ENCODE measurements at places on chromosomes 16 and 17. TPM values are rescaled to one million over a fixed set of nuclear protein-coding genes. Genes with fewer than 3 reads are reported as not detected.

Gene LRRC37A
- total RNA-seq, result 2.3 TPM

Gene OTOA
- 0.09 TPM for total RNA-seq

Gene EVPLL
- not detected for total RNA-seq

Gene RNF43
- total RNA-seq, result 0.49 TPM

Gene ADAMTS18
- 0.08 TPM for total RNA-seq

Gene FOXN1
- not detected for total RNA-seq

Gene KRT40
- not detected for total RNA-seq

Gene CIITA
- total RNA-seq, result 0.74 TPM

Gene GPR179
- total RNA-seq, result under 0.01 TPM

Gene IL17C
- not detected for total RNA-seq

Gene P2RX5
- 1.2 TPM for total RNA-seq

Gene GCGR
- not detected for total RNA-seq

Gene WNT9B
- total RNA-seq, result not detected

Gene CAPNS2
- 1.7 TPM for total RNA-seq

Gene MIS12
- total RNA-seq, result 22.8 TPM

Gene TP53TG3
- not detected for total RNA-seq

Gene G6PC1
- not detected for total RNA-seq

Gene HOXB6
- 0.63 TPM for total RNA-seq

Gene TMEM204
- 5.0 TPM for total RNA-seq

Gene ABCC3
- 12.5 TPM for total RNA-seq

Gene PERCC1
- not detected for total RNA-seq

Gene MEIOB
- total RNA-seq, result not detected

Gene TAC4
- total RNA-seq, result not detected

Gene MPV17L
- 1.1 TPM for total RNA-seq

Gene CDT1
- 0.82 TPM for total RNA-seq

Gene NPIPB2
- total RNA-seq, result 0.63 TPM

Gene FNDC8
- total RNA-seq, result not detected

Gene TMC5
- total RNA-seq, result under 0.01 TPM

Gene ATP2A1
- total RNA-seq, result 0.18 TPM

Gene SDR42E1
- 0.08 TPM for total RNA-seq

Gene CDH3
- total RNA-seq, result not detected

Gene ZACN
- not detected for total RNA-seq

Gene RPA1
- 41.2 TPM for total RNA-seq

Gene OR2C1
- total RNA-seq, result not detected

Gene KRTAP17-1
- not detected for total RNA-seq

Gene NKD1
- not detected for total RNA-seq

Gene TAT
- total RNA-seq, result not detected

Gene SDR42E2
- total RNA-seq, result not detected

Gene WNT3
- total RNA-seq, result 0.65 TPM

Gene KREMEN2
- not detected for total RNA-seq

Gene HBA1
- not detected for total RNA-seq
